NCI-H1092 (cell line): ENCODE measurements at places on chromosomes 4 and X.

DNA sequence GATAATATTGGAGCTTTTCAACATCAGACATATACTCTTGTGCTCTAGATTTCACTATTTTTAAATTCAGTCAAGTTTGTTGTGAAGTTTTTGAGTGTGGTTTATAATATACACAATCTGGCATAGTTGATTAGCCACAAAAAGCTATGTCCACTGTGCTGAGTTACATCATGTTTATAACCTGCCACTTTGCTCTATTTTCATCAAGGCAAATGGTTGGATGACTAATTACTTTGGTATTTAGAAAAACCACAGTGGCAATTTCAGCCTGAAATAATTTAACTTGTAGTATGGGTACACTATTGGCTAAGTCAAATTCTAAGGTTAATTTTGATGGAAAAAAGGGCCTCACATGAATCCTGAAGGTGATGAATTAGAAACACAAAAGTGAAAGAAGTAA, 262.6 kb downstream of the C4orf33 start:
- DNase-seq, result no peak

DNA sequence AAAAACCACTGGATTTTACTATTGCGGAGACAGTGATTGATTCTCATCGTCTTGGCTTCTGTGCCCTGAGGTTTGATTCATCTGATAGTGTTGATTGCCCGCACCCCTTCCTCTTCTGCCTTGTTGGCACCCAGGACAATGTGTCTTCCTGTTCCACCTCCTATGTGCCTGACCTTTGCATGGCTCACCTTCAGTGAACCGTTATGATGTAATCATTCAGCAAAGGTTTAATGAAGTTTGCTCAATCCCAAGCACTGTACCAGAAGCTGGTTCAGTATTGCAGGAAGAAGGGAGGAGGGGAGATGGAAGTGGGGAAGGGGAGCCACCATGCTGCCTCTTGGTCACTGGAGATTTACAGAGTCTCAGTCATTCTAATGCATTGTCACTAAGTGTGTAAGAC, 36.3 kb downstream of the PDGFRA start:
- no peak for DNase-seq

GRCh38 chr4:88171206-88171605, 12.8 kb upstream of the ABCG2 start:
- no peak for DNase-seq

DNA sequence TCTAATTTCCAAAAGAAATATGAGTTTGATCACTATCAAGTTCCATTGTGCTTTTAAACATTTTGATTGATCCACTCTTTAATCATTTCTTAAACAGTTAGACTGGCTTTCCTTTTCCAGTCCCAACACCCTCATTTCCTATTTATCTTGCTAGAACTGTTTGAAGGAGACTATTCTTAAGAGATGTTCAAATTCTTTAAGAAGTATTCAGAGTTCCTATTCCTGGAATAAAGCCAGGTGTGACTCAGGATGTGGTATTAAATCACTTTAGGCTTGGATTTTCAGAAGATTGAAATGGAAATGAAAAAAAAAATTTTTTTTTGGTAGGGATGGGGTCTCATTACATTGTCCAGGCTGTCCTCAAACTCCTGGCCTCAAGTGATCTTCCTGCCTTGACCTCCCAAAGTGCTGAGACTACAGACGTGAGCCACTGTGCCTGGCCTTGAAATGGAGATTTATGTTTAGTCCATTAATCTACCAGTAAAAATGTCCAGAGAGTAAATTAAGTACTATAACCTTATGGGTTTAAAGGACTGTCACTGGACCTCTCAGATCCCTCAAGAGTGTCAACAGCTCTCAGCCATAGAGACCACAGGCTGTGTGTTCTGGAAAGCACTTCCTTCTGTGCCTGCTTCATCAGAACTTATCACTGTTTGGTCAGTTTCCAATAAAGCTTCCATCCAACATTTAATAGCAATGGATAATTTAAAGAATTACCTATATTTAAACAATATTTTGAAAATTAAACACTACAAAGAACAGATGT, 90.7 kb downstream of the CDS1 start:
- DNase-seq, result no peak

GRCh38 chr4:39363773-39364393, 2.3 kb downstream of the RFC1 start:
- no peak for DNase-seq

DNA sequence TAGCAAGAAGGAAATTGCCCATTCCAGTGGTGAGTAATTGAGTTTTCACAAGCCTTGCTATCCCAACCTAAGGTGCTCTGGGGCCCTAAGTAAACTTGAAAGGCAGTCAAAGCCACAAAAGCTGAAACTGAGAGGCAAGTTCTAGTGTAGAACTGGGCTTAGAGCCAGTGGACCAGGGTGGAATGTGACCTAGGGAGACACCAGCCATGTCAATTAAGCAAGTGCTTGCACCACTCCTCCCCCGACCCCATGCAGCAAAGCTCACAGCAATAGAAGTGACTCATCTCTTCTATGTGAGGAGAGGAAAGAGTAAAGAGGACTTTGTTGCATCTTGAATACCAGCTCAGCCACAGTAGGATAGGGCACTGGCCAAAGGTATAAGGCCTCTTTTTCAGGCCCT, 486.1 kb upstream of the POU3F4 start:
- no peak for DNase-seq

- DNase-seq, result no peak
These were observed 1192.6 kb downstream of the C4orf33 start for GRCh38 chr4:130288576-130288975.

DNA sequence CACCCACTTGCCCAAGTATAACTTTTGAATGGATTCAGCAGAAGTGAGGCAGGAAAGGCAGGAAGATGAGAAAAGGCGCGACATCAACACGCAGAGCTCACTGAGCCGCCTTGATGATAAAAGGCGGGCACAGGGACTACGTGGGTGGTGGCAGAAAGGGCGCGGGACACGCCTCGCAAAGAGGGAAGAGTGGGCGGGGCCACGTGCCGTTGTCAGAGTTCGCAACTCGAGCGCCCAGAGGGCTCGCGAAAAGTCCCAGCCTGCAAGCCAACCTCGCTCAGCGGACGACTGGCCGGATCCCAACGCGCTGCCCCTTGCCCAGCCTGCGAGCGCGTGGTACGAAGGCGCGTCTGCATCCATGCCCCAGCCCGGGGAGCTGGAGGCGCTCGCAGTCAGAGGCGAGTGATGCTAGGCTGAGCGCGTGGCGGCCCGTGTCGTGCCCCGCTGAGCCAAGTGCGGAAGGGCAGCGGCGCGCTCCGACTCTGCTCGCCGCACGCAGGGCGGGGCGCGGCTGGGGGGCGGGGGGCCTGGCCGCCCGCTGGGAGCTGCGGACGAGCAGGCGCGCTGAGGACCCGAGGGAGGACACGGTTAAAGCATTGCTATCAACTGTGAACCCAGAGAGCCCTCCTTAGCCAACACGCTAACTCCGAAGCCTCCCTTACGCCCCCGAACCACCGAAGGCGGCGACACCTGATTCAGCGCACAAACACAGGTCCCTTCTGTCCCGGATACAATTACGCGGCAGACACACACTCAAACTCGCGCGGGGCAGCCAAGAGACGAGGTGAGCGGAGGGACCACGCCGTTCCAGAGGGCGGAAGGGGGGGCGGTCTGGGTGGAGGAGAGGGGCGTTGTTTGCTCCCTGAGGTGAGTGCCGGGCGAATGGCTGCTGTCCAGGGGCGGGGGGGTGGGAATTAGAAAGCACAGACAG, at the start of gene UGT8:
UGT8 (plus strand) TSS at position 617 of the 931 bp plus-strand sequence. CDS start 24,074 bp downstream, outside the sequence.
- peak; percentile 63 for DNase-seq

DNA sequence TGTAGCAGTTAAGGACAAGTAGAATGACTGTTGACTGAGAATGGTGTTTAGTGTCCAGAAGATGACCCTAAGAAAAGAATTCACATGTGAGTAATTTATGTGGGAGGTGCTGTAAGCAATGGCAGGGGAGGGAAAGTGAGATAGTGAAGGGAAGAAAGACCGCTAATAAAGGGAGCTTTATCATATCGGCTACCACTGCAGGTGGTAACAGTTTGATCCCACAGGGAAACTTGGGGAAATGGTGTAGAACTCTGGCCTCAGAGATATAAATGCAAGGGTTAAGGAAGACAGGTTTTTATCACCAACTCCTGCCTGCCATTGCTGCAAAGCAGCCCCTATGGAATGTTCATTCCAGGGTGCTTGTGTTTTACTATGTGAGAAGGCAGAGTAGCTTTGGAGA, 489.6 kb downstream of the STPG2 start:
- DNase-seq, result no peak

DNA sequence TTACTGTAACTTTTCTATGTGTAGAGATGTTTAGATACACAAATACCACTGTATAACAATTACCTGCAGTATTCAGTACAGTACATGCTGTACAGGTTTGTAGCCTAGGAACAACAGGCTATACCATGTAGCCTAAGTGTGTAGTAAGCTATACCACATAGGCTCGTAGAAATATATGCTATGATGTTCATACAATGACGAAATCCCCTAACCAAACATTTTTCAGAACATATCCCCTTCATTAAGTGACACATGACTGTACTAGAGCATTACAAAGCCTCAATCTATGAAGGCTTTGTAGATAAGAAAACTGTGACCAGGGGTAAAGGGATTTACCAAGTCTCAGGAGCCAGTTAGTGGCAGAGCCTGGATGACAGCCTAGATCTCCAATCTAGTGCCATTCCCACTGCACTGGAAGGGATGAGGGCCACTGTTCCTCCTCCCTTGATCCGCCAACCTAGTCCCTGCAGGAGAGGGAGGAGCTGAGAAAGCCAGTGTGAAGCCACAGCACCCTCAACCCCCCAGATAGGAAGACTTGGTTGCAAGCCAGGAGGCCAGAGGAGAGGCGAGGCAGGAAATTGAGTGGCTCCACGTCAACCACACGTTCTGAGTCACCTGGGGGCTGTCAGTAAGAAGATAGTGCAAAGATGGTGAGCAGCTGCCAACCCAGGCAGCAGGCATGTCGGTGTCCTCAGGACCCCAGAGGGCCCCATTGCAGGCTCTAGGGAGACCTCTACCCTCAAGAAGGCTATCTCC, 227.7 kb downstream of the BCOR start:
- no peak for DNase-seq

DNA sequence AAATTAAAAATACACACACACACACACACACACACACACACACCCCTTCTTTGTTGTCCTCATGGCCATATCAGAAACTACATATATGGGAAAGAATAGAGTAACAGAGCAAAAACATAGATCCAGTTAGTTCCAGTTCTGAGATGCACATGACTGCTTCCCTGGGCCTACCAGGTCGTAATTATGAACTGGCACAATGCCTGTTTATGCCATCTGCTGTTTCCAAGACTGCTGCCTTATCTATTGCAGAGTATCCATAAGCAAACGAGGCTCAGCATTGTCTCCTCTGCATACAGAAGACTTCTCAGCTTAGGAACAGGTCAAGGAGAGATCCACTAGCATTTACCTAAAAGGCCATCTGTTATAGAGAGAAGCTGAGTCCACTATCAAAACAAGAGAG, 789.0 kb downstream of the TECRL start:
- peak; percentile 96 for DNase-seq

DNA sequence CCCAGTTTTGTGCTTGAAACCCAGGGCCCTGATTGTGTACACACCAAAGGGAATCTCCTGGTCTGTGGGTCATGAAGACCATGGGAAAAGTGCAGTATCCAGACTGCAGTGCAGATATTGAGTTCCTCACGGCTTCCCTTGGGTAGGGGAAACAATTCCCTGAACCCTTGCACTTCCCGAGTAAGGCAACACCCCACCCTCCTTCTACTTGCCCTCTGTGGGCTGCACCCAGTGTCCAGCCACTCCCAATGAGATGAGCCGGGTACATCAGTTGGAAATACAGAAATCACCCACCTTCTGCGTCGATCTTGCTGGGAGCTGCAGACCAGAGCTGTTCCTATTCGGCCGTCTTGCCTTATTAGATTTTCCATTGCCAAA, 134.2 kb downstream of the FNIP2 start:
- DNase-seq, result no peak

- DNase-seq, result no peak
These were observed 75.8 kb upstream of the NHS start for GRCh38 chrX:17299206-17299605.

- no peak for DNase-seq
These were observed 272.5 kb downstream of the DCTD start for GRCh38 chr4:182644683-182645050.

DNA sequence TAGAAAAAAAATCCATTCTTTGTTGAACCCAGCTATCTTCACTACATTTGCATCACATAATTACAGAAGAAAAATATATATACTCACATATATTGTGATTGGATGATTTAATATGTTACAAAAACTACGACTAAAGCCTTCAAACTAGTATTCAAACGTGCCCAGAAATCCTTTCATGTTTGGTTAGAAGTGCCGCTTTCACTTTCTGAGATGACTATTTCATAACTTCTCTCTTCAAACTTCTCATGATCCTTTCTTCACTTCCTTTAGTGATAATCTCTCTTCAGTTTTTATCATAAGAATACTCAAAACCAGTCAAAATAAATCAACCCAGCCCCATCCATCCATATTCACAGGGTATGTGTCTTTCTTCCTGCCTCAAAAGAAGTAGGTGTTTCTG, 50.8 kb upstream of the NAF1 start:
- DNase-seq, result no peak
